Stimulated activated CD4-positive, alpha-beta T cell treated with anti-CD3 and anti-CD28 coated beads, Interleukin-15, amount 100 ng/mL, for 48 hours (primary cell): ENCODE measurements at places on chromosomes 13 and 19.

DNA sequence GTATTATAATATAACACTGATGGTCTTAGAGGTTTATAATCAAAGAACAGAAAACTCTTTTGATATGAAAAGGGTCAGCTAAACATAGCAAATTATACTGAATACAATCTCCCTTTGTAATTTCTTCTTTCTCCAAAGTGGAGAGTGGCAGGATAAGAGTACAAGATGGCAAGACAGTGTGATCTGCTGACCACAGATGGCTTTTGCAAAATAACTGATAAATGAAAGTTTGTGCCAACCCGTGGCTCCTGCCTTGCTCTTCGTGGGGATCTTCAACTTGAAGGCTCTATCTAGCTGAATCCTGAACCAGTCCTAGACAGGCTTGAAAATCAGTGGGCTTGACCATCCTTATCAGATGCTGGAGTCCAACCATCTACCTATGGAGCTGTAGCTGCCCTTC is 185.7 kb downstream of the VWA8 start:
- no peak for DNase-seq

DNA sequence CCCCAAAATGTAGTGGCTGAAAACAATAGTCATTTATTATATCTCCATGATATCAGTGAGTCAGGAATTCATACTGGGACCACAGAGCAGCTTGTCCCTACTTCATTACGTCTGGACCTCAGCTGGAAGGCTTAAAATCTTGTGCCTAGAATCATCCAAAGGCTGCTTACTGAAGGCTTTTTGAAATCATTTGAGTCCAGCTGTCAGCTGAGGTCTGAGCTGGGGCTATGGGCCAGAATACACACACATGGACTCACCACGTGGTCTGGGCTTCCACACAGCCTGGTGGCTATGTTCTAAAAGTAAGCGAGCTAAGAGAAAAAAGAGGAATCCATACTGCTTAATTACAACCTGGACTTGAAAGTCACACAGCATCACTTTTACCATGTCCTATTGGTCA is 209.2 kb downstream of the KCTD12 start:
- no peak for DNase-seq

DNA sequence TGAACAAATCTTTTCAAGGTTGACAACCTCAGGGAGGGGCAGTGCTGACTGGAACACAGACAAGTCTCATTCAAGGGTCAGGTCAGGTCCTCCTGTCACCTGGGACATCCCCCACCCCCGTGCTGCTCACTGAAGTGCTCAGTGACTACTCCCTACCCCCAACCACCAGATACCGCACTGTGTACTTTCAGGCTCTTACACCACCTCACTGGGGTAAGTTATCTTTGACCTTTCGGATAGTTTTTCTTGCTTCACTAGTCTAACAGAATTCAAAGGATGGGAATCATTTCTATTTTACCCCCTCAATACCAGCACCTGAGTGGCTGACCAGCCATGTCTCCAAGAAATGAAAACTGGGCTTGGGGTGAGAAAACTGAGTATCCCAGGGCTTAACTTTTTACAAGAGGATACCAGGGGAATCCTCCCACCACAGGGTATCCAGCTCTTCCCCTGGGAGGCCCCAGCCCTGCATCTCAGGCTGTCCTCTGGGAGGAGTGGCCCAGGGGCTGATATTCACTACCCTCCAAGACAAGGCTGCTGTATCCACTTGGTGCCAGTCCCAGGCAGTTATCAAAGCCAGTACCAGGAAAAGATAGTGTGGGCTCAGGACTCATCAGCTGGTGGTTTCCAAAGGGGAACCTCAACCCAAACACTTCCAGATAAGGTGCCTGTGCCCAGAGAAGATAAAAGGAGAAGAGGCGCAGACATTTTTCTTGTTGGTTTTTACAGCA is 2.1 kb downstream of the ZNF563 start:
- DNase-seq = peak; percentile 86

- DNase-seq = no peak
Observed at GRCh38 chr13:25990801-25991200, 61.0 kb downstream of the SHISA2 start.

GRCh38 chr13:20424949-20425348 is 100.7 kb downstream of the CRYL1 start:
- DNase-seq = no peak

DNA sequence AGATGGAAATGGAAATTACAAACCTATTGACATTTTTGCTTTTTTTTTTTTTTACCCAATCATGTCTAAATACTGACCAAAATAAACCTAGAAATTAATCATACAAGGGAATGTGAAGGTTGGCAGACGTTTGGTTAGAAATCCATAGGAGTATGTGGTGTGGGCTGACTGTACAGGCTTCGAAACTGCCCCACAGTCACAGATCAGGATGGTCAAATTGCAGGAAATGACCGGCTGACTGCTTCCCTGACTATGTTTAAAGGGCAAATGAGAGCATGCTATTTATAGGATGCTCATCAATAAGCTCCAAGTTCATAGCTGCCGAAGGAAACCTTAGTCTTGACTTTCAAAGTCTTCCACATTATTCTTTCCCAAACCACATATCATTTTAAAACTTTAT is 118.4 kb downstream of the COG6 start:
- DNase-seq = no peak

DNA sequence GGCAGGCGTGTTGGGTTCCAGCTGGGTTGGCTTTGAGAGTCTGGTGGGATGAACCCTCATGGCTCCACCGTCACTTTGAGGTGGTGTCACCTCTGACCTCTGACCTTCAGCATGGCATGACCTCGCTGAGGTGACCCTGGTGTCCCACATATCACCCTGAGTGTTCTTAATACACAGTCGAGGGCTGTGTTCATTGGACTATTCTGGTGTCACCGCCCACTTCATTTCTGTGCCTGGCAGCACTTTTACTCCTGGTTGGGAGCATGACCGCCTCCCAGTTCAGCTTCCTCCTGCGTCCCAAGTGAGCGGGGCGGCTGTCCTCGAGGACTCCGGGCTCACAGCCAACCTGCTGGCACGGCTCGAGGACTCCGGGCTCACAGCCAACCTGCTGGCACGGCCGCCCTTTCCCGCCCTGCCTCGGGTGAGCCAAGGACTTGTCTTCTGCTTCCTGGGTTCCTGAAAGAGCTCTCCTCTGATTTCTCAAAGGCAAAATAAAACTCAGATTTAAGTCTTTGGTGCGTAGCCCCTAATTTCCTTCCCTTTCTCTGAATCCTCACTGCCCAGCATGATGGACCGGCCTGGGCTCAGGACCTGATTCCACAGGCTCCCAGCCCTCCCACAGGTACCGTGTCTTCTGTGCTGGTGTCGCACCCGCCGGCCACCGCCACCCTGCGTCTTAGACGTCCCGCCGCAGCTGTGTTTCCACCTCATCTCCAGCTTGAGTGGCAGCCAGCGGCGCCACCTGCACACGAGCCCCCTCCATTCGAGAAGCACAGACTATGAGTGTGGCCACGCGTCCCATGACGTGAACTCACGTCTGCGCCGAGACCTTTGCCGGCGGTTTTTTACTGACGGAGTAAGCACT is 10.4 kb downstream of the ATP4B start:
- no peak for DNase-seq

DNA sequence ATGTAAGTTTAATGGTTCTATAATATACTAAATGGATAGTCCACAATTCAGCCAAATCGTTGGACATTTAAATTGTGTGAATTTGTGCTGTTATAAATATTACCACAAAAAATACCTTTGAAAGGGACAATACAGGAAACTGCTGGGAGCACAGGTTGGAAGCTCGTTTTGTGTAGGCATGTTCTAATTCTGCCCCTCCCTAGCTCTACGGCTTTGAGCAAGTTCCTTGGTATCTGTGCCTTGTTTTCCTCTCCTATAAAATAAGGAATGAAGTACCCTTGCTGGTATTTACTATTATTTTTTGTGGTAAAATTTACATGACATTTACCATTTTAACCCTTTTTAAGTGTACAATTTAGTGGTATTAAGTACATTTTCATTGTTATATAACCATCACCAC is 102.6 kb upstream of the SLC7A1 start:
- no peak for DNase-seq

DNA sequence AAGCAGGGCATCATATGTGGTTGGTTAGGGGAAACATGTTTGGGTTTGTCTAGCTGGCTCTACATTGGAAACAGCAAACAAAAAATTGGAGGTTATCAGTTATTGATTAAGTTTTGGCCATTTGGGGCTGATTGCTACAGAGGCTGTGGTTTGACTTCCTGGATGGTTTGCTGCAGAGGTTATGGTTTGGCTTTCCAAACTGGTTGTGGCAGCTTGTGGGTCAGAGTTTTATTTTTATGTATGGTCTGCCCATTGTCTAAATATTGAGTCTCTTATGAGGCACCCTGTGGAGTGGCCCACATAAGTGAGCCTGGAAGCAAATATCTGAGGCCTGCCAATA is 261.6 kb downstream of the GPC5 start:
- no peak for DNase-seq

DNA sequence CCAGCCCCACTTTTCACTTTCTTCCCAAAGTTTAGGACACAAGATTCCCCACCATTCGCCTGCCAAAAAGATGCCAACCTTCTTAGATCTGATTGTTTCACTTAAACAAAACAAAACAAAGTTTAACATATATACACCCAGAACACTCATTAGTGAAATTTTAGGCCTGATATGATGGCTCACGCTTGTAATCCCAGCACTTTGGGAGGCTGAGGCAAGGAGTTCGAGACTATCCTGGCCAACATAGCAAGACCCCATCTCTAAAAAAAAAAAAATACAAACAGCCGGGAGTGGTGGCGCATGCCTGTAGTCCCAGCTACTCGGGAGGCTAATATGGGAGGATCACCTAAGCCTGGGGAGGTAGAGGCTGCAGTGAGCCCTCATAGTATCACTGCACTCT is 4.9 kb downstream of the PGPEP1 start:
- no peak for DNase-seq

GRCh38 chr13:44905556-44905955 is 83.7 kb downstream of the NUFIP1 start:
- no peak for DNase-seq

- no peak for DNase-seq
Observed at GRCh38 chr19:47209319-47210179, 21.4 kb downstream of the BBC3 start.

DNA sequence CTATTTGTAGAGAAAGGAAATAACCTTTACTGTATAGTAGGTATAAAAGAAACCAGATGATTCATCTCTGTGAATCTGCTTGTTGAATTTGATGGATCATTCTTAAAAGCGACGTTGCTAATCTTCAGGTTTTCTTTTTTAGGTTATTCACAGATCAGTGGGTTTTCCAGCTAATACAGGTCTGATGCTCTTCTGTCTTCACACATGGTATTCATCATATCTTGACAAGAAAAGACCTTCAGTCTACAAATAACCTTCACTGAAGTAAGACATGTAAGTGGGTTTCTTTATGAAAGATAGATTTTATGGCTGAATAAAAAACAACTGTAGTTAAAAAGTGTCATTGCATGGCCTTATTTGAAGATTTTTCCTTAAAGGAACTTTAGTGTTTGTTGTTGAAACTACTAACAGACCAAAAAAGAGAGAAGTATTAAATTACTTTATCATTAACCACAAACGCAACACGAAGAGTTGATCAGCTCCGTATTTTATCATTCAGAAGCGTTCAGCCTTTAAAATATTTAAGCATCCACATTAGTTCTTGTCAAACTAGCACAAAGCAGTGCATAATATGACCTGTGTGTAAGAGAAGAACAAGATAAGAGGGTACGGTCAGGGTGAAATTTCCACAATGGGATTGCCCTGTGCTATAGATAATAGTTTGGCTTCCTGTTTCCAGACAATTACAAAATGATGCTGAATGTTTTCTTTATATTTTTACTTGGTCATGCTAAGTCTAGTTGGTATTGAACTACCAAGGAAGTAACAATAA is 299.5 kb downstream of the MZT1 start:
- no peak for DNase-seq

DNA sequence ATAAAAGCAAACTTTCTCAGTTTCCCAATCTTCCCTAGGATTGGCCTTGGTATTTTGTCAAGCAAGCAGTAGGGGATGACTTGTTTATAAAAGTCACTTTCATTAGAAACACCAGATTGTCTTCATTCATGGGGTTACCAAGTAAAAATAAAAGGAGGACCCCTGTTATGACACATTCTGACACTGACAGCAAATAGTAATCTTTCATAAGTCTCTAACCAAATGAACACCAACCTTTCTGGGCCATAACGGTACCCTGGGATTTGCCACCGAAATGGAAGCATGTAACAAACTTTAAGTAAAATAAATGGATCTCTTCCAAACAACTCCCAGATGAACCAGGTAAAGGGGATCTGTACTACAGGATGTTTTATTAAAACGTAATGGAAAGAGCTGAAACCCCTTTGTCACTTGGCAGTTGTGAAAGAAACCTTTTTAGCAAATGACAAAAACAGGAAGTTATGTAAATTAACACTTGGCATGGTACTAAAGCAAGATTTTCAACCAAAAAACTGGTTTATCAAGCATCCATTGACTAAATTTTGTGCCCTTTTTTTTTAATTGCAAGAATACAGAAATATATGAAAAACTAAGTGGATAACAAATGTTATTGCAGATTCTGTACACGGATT is 335.6 kb downstream of the RBM26 start:
- DNase-seq = no peak

DNA sequence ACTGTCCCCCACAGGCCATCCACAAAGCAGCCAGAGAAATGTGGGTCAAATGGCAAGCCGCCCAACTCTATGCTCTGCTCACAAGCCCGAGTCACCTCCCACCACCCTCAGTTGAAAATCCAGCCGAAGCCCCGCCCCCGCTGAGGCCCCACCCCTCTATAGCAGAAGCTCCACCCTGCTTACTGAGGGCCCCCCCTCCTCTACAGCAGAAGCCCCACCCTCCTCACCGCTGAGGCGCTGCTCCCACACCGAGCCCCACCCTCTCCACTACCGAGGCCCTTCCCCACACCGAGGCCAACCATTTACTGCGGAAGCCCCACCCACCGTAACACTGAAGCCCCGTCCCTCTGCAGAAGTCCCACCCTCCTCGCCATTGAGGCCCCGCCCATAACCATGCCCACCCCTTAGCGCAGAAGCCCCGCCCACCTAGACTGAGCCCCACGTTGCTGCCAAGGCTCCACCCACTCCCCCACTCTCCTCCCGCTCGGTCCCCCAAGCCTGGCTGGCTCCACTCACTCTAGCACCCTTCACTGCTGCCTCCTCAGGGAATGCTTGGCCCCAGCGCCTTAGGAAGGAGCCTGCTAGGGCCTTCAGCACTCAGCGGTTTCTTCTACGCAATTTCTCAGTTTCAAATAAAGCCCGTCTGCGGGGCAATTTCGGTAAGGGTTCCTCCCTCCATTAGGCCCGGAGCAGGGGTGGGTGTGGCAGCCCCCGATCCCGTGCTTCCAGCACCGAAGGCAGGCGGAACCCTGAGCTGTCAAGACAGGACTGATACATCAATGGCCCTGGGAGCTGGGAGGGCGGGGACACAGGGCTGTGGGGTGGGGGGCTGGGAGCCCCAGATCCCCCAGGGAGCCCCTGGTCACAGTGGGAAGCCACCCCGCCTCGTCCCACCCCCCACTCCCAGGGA is 9.0 kb upstream of the MYDGF start:
- DNase-seq = no peak

GRCh38 chr19:19061506-19061905 is 2.3 kb upstream of the SLC25A42 start:
- DNase-seq = no peak

GRCh38 chr13:41284512-41285288 is 21.3 kb upstream of the MTRF1 start:
- DNase-seq = no peak

- DNase-seq = no peak
Observed at GRCh38 chr19:49683814-49684250, 5.6 kb upstream of the ADM5 start.
